Activated CD4-positive, alpha-beta T cell treated with anti-CD3 and anti-CD28 coated beads, Interleukin-2, amount 10 ng/mL, durations not matched to agents 7 days and 5 days (primary cell): ENCODE measurements at places on chromosomes 1 and 21. TPM values are rescaled to one million over a fixed set of nuclear protein-coding genes. Genes with fewer than 3 reads are reported as not detected.

- no peaks in the 10 kb centered on the region for H3K36me3 ChIP-seq
- no peak overlapping the region for H3K27ac ChIP-seq
- no peaks in the 10 kb centered on the region for H3K4me1 ChIP-seq
- H3K27me3 ChIP-seq = no peaks in the 10 kb centered on the region
- no peak overlapping the region for H3K4me3 ChIP-seq
- DNase-seq = no peak
Measured at GRCh38 chr1:80056179-80056578, 1049.6 kb upstream of the ADGRL4 start.

CELA2B gene
- total RNA-seq = not detected

GRCh38 chr1:107529511-107530149, 388.8 kb downstream of the NTNG1 start:
- no peaks in the 10 kb centered on the region for H3K27me3 ChIP-seq
- peak; percentile 17 for DNase-seq
- no peaks in the 10 kb centered on the region for H3K36me3 ChIP-seq
- H3K4me3 ChIP-seq = no peak overlapping the region
- peak overlapping the region; percentile 39 for H3K27ac ChIP-seq

- H3K4me3 ChIP-seq = peak overlapping the region; percentile 95
- peak; percentile 72 for DNase-seq
- H3K36me3 ChIP-seq = peaks cover 46% of the 10 kb centered on the region
- peak overlapping the region; percentile 97 for H3K27ac ChIP-seq
- no peaks in the 10 kb centered on the region for H3K27me3 ChIP-seq
- H3K4me1 ChIP-seq = peaks cover 90% of the 10 kb centered on the region
Measured at GRCh38 chr1:202159534-202160371, 649 bp downstream of the PTPN7 start.

USH2A gene
- total RNA-seq = not detected

ST6GALNAC5 gene
- total RNA-seq = not detected

DNA sequence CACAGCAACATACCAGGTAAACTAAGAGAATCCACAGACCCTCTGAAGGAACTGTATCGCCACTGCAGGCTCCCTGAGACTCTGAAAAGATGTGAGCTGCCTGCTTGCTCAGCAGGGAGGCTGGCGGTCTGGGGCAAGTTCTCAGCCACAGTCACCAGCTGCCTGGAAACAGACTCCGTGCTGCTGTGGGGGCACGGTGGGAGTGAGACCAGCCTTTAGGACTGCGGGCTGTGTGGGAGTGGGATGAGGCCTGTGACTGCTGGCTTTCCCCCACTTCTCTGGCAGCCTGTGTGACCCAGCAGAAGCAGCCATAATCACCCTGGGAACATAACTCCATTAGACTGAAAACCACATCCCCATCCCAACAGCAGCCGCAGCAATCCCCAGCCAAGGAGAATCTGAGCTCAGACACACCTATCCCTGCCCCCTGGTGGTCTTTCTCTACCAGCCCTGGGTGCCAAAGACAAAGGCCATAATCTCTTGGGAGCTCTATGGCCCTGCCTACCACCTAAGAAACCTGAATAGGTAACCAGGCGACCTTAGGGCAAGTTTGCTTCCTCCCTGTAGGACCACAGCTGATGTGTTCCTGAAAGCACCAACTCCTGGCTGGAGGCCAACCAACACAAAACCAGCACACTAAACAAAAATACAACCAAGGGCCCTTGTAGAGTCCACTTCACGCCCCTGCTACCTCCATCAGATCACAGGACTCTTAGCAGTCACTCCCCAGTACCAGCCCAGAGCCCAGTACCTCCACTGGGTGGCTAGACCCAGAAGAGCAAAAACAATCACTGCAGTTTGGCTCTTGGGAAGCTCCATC, 151.5 kb downstream of the SMYD3 start:
- no peaks in the 10 kb centered on the region for H3K4me1 ChIP-seq
- no peak overlapping the region for H3K27ac ChIP-seq
- no peaks in the 10 kb centered on the region for H3K27me3 ChIP-seq
- DNase-seq = no peak
- H3K4me3 ChIP-seq = no peak overlapping the region

DNA sequence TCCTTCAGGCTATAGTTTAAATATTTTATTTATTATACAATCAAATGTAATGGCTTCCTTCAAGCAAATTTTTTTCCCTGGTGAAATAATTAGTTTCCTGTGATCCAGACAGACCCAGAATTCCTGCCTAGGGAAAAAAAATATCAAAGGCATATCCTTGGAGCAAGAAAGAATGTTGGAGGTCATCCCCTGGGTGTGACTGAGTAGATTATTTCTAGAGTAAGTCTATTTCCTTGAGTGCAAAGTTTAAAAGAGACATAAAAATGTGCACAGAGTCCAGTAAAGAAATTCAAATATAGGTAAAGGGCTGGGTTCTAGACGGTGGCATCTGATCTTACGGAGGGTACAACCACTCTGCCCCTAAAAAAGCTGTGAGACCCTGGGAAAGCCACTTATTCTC, 32.2 kb upstream of the SAMD13 start:
- no peak overlapping the region for H3K4me3 ChIP-seq
- no peaks in the 10 kb centered on the region for H3K36me3 ChIP-seq
- no peaks in the 10 kb centered on the region for H3K27me3 ChIP-seq

- H3K36me3 ChIP-seq = no peaks in the 10 kb centered on the region
- H3K27me3 ChIP-seq = no peaks in the 10 kb centered on the region
- H3K27ac ChIP-seq = no peak overlapping the region
- DNase-seq = no peak
- H3K4me3 ChIP-seq = no peak overlapping the region
Measured at GRCh38 chr1:80003250-80003649, 996.7 kb upstream of the ADGRL4 start.

- no peaks in the 10 kb centered on the region for H3K4me1 ChIP-seq
- H3K4me3 ChIP-seq = no peak overlapping the region
- H3K36me3 ChIP-seq = no peaks in the 10 kb centered on the region
- no peak overlapping the region for H3K27ac ChIP-seq
Measured at GRCh38 chr21:37871121-37871862, 45.0 kb downstream of the KCNJ6 start.

DNA sequence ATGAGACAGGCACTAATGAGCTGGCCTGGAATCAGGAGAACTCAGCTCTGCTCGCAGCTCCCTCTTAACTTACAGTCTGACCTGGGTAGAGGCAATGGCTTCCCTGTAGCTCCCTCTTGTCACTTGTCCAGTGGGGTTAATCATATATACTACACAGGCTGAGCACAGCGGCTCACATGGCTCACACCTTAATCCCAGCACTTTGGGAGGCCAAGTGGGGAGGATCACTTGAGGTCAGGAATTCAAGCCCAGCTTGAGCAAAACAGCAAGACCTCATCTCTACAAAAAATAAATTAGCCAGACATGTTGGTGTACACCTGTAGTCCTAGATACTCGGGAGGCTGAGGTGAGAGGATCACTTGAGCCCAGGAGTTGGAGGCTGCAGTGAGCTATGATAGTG, 4.2 kb downstream of the S100A6 start:
- H3K36me3 ChIP-seq = peaks cover 37% of the 10 kb centered on the region
- H3K4me1 ChIP-seq = peaks cover 52% of the 10 kb centered on the region
- no peak overlapping the region for H3K4me3 ChIP-seq

- no peaks in the 10 kb centered on the region for H3K36me3 ChIP-seq
- no peaks in the 10 kb centered on the region for H3K27me3 ChIP-seq
- H3K4me1 ChIP-seq = peaks cover 6% of the 10 kb centered on the region
- DNase-seq = no peak
Measured at GRCh38 chr1:6922096-6922931, 137.1 kb downstream of the CAMTA1 start.
